GOT3 (cell line): ENCODE measurements at places on chromosomes 7 and 10.

- no peak for DNase-seq
Observed at GRCh38 chr7:24914465-24914859, 65.5 kb downstream of the OSBPL3 start.

DNA sequence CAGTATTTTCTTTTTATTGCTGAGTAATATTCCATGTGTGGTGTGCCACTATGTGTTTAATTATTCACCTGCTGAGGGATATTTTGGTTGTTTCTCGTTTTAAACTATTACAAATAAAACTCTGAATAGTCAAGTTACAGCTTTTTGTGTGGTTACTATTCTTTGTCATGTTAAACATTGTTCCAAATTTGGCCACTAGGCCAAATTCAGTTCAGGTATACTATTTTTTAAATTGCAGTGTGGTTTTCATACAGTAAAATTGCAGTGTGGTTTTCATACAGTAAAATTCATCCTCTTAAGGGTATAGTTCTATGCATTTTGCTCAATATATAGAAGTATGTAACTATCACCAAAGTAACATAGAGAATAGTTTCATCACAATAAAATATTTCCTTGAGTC, 97.4 kb upstream of the FAM3C start:
- no peak for DNase-seq

DNA sequence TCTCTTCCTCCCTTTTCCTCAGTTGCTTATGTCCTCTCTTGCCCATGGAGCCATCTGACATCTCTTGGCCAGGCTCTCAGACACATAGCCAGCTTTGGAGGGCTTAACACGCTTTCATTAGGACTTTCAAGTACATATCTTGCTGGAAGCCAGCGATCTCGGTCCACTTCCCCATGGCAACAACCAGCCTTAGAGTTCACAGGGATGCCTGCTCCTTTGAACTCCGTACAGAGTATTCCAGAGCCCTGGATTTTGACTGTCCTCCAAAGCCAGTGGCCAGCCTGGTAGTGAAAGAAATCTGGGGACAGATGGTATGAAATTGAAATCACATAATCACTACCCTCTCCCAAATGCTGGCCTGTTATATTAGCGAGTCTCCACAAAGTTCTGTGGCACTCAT, 370.5 kb upstream of the NPVF start:
- no peak for DNase-seq

- DNase-seq, result no peak
Observed at GRCh38 chr10:132713421-132714095, 72.4 kb downstream of the NKX6-2 start.

DNA sequence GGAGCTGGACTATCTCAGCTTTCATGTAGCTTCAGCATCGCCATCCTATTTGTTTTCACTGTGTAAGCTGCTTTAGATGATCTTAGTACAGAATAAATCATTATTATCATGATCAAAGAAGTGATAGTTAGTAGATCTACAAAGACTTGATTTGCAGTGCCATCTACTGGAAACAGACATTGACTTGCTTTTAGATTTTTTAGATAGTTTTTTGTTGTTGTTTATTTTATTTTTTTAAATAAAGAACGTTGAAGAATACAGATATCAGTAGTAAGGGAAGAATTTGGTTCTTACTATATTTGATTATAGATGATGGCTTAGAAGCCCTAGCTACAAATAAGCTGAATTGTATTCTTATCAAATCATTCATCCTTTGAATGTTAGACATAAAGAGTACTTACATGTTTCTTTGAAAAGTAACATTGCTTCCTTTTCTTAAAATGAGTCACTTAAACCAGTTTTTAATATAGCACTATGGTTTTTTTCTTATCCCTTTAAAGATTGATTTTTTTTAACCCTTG, 6.3 kb upstream of the SFMBT2 start:
- DNase-seq, result no peak

DNA sequence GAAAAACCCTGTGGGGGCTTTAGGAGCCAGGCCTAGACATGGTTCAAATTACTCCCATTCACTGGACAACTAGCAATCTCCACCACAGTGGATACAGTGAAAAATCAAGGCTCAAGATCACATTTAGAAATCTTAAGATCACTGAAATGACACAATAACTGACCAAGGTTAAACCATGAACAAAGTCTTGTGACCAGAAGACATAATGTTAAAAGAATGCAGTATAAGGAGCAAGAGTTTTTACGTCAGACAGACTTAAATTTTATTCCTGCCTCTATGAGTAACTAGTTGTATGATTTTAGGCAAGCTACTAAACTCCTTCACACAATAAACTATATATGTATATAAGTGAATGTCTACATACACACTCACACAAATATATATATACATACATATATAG, 68.5 kb downstream of the MICU1 start:
- no peak for DNase-seq

DNA sequence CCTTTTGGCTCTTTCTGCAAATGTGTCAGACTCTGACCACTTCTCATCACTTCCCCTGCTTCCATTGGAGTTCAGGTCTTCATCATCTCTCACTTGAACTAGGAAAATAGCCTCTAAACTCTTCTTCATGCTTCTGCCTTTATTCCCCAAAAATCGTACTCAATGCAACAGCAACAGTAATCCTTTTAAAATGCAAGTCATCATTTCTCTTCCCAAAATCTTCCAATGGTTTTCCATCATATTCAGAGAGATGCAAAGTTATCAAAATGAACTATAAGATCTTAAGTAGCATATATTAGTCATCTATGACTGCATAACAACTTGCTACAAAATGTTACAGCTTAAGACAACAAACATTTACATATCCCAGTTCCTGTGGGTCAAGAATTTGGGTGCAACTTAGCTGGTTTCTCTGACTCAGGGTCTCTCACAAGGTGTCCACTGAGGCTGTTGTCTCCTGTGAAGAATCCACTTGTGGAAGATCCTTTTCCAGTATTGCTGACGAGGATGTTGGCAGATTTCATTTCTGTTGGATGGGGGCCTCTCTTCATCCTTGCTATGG, 31.0 kb upstream of the ETV1 start:
- DNase-seq, result no peak

DNA sequence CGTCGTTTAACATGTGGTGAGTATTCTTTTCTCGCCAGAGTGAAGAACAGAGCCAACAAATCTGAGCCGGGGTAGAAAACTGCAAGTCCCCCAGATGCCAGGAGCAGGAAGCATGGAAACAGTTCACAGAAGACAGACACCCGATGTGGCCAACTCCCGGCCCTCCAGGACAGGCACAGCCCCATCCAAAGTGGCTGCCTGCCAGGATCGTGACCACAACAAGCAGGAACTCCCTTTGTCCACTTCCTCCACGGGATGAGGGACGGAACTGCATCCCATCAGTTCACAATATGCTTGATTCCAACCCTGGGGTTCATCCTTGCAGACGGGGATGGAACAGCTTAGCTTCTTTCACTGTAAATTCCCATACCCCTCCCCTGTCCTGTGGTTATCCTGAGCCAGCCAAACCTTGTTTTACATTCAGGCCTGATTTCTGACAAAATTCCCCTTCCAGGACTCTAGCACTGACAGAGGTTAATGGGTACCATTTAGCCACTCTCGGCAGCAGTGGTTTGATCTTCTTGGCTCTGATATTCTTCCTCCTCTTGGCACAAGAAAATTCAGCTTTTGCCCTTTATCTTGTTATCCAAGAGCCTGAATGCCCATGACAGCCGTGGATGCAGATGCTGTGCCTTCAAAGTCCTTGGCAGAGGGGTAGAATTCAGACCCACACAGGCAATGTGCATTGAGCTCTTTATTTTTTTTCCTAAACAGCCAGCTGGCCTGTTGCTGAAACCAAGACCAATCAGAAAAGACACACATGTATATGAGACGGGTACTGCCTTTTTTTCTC, 105.5 kb upstream of the FAM204A start:
- DNase-seq, result no peak

DNA sequence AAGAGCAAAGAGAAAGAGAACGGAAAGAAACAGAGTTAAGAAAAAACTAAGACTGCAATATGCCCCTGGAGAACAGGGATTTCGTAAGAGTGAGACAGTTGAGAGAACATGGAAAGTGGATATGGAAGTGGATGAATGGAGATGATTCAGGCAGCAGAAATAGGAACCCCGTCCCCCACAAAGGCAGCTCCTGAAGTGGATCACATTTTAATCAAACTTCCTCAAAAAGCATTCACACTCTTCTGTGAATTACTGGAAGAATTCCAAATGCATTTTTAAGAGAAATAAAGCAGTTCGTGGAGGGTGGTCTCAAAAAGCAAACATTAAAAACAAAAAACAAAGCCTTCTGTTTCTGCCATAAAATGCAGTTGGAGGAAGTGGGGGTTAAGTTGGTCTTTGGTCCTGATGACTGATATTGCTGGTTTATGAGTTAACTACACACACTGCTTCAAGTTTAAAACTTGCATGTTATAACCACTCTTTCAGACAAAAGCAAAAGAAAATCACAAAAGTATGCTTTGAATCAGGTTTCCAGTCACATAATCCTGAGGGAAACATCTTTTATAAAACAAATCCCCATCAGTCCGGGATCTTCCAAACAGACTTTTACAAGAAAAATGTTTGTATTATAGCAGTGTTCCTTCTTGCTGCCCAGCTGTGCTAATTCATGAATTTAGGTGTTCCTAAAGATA, 214.3 kb downstream of the FANK1 start:
- DNase-seq, result no peak

GRCh38 chr7:93558705-93559614, 15.6 kb downstream of the CALCR start:
- no peak for DNase-seq

GRCh38 chr10:4568731-4569130, 257.3 kb upstream of the AKR1E2 start:
- DNase-seq, result no peak

DNA sequence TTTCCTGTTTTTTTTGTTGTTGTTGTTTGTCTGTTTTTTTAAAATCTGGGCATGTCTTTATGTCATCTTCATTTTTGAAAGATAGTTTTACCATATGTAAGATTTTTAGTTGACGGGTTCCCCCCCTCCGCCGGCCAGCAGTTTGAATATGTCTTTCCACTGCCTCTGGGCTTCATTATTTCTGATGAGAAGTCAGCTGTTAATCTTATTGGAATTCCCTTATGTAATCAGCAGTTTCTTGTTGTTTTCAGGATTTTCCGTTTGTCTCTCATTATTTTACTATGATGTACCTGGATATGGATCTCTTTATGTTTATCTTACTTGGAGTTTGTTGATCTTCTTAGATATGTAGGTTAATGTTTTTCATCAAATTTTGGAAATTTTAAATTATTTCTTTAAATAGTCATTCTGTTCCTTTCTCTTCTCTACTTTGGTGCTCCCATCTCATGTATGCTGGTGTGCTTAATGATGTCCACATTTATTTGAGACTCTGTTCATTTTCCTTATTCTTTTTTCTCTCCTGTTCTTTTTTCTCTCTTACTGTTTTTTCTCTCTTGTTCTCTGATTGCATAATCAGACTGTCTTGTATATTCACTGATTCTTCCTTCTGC, 9.7 kb downstream of the EXOC6 start:
- no peak for DNase-seq

- no peak for DNase-seq
Observed at GRCh38 chr10:79932307-79932706, 16.6 kb downstream of the SFTPD start.

DNA sequence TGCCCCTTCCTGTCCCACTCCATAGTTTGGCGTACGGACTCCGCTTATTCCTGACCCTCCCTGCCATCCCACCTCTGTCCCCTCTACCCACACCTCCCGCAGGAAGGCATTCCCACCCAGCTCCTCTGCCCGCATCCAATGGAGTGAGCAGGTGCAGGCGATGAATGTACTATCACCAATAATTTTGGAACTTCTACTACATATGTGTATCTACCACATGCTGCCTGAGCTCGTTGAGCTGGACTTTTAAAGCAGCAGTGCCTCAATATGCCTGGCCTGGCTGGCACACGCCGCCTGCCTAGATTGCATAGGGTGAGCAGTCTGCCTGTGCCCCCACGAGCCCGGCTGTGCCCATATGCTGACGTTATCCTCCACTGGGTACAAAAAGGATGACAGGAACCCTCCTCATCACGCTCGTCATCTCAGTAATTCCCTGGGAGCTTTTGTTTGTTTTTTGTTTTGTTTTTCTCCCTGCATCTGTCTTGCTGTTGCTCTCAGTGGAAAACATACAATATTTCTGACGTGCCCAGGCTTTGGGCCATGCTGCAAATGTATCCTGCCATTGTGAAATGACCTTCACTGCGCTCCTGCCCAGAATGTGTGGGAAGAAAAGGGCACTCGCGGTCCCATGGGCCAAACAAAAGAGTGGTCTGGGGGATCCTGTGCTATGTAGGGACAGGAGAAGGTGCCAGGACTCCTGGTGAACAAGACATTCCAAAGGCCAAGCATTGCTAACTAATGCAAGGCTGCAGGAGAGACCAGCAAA, 302.8 kb downstream of the PTPRN2 start:
- DNase-seq, result no peak

DNA sequence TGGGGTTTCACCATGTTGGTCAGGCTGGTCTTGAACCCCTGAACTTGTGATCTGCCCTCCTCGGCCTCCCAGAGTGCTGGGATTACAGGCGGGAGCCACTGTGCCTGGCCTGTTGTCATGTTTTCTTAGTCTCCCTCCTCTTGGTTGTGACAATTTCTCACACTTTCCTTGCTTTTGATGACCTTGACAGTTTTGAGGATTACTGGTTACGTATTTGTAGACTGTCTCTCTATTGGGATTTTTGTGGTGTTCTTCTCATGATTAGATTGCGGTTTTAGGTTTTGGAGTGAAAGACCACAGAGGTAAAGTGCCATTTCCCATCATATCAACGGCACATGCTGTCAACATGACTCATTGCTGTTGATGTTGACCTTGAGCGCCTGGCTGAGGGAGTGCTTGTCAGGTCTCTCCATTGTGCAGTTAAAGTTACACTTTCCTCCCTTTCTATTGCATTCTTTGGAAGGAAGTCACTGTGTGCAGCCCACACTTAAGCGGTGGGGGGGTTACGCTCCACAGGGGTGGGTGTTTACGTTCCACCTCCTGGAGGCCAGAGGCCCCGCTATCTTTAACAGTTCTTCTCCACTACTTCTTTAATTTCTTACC, 10.8 kb downstream of the NEURL1 start:
- no peak for DNase-seq

DNA sequence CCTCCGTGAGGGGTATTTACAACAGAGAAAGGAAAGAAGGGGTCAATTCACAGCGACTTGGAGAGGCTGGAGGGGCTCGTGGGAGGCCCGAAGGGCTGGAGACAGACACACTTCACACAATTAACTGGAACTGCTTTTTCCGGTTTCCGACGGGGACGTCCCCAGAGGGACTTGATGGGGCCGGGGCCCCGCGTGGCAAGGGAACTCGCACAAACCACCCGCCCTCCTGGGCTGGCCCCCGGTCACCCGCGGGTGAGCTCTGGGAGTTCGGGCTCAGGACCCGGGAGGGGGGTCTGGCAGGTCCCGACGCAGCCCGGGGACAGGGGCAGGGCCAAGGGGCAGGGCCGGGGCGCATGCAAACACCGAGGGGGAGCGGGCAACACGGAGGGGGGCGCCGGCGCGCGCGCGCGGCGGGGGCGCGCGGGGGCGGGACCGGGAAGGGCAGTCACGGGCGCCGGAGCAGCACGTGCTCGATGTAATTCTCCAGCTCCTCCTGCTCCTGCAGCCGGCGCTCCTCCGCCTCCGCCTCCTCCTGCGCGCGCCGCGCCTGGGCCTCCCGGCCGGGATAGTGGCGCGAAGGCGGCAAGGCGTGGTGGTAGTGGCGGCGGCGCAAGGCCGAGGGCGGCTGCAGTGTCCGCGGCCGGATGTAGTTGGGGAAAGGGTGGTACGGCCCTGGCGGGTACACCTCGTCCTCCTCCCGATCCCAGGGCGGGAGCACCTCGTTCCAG, 2.7 kb downstream of the VGF start:
- DNase-seq, result no peak
